ENCODE measurements at places on chromosomes 7 and 10.

DNA sequence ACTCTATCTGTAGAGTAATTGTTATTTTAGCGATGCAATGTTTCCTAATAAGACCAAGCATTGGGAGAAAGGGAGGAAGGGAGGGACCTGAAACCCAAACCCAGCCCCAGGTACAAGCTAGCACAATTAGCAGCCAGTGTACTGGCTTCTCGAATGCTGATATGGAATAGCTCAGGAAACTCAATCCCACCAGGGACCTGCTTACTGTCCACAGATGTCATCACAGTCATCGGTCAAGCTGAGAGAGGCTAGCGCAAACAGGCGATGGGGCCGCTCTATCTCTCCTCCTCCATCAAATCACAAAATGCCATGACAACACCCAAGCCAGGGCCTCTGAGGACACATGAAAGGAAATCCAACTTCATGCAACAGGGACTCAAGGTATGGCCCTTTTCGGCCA is 192.1 kb downstream of the KCNMA1 start:
- no peak for DNase-seq

GRCh38 chr10:77391605-77392235 is 245.9 kb downstream of the KCNMA1 start:
- peak; percentile 24 for DNase-seq

GRCh38 chr10:74586088-74586585 is 240.3 kb upstream of the KAT6B start:
- DNase-seq, result peak; percentile 7

DNA sequence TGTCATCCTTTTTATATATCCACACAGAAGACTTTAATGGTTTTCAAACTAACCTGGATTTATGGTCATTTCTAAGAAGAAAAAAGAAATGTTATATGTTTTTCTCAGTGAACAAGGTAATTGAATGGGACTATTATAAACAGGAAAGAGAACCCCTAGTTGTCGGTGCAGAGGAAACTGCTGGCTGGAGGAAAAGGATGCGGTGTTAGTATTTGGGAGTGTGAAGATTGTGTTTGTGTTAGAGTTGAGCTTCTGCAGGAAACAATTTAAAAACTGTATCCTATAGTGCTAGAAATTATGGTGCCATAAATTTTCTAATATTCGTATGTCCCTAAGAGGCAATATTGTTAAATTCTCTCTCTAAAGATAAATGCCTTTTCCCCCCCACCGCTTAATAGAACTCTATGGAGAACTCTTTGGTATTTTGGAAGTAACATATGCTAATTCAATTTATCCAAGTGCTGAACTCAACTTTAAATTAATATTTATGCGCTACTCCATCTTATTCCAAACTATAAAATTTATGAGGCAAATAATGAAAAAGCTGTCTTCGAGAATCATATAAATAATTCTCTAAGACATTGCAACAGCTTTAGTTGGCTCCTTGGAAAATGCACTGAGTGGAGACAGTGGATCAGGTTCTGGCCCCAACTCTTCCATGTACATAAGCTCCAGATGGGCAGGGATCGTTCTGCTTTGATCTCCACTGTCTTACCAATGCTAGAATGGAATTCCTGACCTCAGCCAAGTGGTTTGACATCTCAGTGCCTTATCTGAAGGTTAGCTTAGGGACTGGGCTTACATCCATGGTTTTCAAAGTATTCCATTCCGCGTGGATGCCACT is 5.6 kb downstream of the BZW2 start:
- no peak for DNase-seq

Data from CMK (cell line).